ENCODE measurements at places on chromosomes 2 and 18.

- DNase-seq, result no peak
These were observed 858 bp downstream of the TP53I3 start for GRCh38 chr2:24083567-24084385.

DNA sequence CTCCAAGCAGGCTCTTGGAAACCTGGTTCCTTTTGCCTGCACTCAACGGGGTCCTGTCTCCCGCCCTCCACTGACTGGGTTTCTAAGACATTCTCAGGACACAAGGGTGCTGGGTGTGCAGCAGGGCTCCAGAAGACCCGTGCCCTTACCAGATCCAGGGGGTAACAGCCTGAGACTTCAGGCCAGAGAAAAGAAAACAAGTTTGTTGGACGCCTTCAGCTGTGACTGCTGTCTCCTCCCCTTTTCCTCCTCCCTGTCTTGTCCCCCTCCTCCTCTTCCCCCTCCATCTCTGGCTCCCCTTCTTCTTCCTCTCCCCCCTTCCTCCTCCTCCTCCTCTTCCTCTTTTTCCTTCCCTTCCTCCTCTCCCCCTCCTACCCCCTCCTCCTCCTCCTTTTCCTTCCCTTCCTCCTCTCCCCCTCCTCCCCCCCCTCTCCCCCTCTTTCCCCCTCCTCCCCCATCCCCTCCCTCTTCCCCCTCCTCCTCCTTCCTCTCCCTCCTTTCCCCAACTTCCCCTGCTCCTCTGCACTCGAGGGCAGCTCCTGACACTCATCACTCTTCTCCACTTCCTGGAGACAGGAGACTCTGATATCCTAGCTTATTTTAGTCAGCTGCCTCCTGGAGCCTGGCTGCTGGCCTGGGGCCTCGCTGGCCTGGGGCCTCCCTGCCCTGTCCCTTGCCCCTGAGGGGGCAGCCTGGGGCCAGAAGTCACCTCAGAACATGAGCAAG, 12.4 kb downstream of the ADRA2B start:
- DNase-seq, result peak; percentile 8

DNA sequence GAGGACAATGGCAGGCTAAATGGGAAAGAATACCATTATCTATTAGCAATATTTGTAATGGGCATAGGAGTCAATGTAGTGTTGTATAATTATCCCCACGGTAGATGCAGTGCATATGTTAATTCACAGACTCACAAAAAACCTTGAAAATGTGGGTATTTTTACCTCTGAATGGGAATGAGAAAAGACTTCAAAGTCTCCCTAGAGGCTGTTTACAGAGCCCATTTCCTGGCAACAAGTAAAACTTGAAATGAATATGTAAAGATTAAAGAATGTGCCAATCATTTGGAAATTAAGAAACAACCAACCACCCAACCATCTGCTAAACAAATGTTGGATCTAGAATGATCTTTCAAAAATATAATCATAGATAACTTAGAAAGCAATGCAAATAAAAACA, 27.1 kb downstream of the TRPM8 start:
- DNase-seq, result no peak

DNA sequence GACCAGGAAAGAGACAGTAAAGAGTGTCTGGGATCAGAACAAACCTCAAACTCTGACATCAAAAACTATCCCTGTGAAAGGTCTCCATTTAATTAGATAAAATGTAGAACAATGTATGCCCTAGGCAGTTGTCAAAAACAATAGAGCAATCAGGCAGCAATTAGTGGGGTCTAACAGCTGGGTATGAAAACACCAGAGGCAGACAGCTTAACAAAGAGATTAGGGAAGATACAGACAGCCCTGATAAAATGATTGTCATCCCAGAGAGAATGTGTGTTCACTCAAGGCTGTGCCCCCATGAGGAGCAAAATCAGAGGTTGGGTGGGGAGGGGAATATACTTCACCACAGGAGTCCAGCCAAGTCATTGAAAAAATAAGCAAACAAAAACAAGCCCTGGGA, 50.0 kb downstream of the INPP4A start:
- DNase-seq, result no peak

DNA sequence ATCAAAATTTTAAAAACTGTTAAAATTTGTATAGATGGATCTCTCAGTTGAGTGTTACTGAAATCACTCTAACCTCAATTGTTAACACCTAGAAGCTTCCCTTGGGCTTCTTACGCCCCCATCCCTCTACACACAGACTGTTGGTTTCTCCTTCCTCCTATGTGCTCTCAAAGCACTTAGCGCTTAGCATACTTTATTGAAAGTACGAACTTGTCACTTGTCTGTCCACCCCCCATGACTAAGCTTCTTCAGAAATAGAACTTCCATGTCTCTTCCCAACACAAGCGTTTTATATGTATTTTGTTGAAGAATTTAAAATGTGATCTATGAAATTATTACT, 441 bp downstream of the MPHOSPH10 start:
- DNase-seq, result no peak

DNA sequence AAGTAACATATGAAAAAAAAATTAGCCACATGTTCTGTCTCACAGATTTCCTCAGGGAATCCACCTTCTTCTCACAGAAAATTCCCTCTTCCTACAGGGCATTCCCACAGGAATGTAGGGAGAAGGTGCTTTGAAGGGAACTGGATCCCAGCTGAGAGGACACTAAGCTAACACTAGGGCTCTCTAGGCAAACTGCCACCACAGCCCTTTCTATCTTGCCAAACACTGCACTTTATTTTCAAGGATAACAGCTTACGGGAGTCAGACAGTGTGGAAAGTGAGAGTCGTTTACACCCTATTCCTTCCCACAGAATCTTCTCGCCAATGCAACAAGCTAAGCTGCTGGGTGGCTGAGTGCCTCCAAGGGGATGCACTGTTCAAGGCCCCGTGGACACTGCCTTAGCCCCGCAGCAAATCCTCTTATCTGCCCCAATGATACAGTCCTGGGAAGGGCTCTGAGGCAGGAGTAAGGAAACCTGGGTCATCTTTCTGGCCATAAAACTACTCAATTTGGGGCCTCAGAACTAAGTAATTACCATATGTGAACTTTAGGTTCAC, 76.9 kb downstream of the CCDC93 start:
- DNase-seq, result no peak

- no peak for DNase-seq
These were observed 65.3 kb downstream of the WDR75 start for GRCh38 chr2:189506514-189506976.

- DNase-seq, result no peak
These were observed 118.9 kb upstream of the TCF4 start for GRCh38 chr18:55706898-55707297.

GRCh38 chr18:6132751-6133368, 237.5 kb upstream of the TMEM200C start:
- DNase-seq, result no peak

GRCh38 chr2:149873936-149874335, 286.4 kb upstream of the MMADHC start:
- no peak for DNase-seq

GRCh38 chr2:48984922-48985321, 169.4 kb downstream of the FSHR start:
- DNase-seq, result no peak

DNA sequence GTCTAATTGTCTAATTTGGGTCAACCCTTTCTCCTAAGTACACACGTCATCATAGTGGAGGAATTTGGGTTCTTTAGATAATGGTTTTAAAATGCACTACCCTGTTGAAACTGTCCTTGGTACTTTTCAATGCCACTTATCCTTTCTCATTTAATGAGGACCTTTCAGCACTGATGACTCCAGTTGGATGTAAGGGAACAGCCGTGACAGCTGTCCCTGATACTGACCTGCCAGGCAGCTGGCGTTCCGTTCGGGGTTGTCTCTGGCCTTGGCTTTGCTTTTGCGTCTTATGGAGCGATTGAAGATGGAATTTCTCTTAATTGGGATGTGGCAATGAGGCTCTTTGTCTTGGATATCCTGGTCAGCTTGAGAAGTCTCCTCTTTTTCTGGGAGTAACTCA, 38.7 kb downstream of the NGEF start:
- no peak for DNase-seq

- DNase-seq, result no peak
These were observed 7.7 kb downstream of the HJURP start for GRCh38 chr2:233846387-233847247.

GRCh38 chr2:102603904-102604303, 15.4 kb upstream of the SLC9A2 start:
- DNase-seq, result no peak

DNA sequence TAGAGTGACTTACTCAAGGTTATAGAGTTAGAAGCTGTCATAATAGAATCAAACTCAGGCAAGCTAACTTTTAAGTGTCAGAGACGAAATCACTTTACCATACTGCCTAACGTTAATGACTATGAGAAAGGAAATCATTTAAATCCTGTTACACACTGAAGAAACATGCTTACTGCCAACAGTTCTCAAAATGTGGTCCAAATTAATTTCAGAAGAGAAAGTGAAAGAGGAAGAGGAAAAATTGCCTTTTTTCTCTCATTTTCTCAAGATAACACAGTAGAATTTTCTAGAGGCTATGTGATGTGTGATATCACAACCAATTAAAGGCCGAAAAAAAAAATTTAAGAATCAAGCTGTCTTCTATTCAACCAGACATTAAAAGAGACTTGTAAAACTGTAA, 1362.7 kb upstream of the CHAC2 start:
- no peak for DNase-seq

- no peak for DNase-seq
These were observed 123.5 kb upstream of the BOD1L2 start for GRCh38 chr18:57023275-57023882.

- no peak for DNase-seq
These were observed 288.9 kb upstream of the ETAA1 start for GRCh38 chr2:67108231-67108630.

DNA sequence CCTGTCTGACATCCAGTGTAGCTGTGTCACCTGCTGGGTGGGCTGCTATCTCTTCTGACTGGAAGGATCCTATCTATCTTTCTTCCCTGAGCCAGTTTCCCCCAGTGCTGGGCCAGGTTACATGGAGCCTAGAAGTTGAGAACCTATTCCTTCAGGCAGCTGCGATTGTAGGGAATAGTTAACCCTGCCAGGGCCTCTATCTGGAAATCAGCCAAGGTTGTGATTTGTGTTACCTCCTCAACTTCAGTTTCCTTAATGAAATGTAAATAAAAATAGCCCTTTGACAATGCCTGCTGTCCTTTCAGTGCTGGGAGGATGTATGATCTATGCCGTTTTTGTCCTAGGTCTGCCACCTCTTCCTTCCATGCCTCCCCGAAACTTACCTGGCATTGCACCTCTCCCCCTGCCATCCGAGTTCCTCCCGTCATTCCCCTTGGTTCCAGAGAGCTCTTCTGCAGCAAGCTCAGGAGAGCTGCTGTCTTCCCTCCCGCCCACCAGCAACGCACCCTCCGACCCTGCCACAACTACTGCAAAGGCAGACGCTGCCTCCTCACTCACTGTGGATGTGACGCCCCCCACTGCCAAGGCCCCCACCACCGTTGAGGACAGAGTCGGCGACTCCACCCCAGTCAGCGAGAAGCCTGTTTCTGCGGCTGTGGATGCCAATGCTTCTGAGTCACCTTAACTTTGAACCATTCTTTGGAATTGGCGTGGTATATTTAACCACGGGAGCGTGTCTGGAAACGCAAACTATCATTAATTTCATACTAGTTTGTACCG, 36.6 kb downstream of the GORASP2 start:
- DNase-seq, result no peak

DNA sequence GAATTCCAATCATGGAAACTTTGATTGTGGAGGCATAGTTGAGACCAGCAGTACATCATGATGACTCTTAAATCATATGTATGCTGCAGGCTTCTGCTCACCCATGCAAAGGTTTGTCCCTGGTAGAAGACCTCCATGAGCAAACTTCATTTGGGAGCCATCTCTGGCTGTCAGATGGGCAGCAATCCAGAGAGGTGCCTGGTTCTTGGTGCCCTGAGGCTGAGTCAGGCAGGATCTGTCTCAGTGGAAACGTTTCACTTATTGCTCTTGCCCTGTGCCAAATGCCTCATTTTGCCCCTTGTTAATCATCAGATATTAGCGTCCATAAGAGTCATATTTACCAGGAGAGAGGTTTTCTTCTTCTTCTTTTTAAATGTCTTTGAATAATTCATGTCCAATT, 151.5 kb upstream of the CELF4 start:
- no peak for DNase-seq

DNA sequence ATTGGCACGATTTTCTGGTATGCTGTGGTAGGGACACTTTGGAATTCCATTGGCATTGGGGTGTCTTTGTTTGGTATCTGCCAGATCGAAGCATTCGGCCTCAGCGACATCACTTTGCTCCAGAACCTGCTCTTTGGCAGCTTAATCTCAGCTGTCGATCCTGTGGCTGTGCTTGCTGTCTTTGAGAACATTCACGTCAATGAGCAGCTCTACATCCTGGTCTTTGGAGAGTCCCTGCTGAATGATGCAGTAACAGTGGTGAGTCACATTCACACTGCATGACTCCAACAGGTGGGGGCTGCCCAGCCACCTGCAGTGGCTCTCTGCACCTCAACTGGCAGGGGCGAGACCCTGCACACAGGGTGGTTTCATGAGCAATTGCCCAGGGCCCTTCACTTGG, 38.4 kb downstream of the SLC9A2 start:
- DNase-seq, result peak; percentile 33

- DNase-seq, result no peak
These were observed 26.0 kb upstream of the FLACC1 start for GRCh38 chr2:201383136-201383535.

DNA sequence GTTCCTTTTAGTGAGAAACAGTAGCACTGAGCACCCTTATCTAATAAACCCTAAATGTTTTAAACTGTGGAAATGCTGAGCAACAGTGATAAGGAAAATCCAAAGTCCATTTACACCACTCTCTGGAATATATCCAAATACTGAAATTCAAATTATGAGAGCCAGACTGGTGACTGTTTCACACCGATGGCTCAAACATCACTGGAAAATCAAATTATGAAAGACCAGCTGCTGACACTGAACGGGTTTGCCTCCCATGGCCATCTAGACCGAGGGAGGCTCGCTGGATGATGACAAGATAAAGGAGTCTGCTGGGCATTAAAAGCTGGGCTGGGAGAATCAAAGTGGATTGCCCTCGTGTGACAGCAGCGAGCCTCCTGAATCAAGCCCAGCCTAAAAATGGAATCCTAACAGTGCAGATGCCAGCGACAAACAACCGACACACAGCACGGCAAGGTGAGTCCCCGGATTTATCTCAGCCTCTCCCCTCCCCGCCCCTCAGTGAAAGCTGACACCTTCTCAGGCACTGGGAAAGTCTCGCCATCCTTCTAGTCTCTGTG, 30.3 kb downstream of the SERPINE2 start:
- DNase-seq, result no peak

GRCh38 chr2:214816008-214816533, 6.6 kb upstream of the BARD1 start:
- no peak for DNase-seq

- DNase-seq, result no peak
These were observed 746.3 kb upstream of the RAB6C start for GRCh38 chr2:129233166-129233565.

Measured in stimulated activated CD8-positive, alpha-beta memory T cell treated with anti-CD3 and anti-CD28 coated beads, Interleukin-4, amount 100 ng/mL, for 48 hours (primary cell).